Trophoblast cell (in vitro differentiated cells and primary cell): ENCODE measurements at places on chromosomes 12 and 14.

DNA sequence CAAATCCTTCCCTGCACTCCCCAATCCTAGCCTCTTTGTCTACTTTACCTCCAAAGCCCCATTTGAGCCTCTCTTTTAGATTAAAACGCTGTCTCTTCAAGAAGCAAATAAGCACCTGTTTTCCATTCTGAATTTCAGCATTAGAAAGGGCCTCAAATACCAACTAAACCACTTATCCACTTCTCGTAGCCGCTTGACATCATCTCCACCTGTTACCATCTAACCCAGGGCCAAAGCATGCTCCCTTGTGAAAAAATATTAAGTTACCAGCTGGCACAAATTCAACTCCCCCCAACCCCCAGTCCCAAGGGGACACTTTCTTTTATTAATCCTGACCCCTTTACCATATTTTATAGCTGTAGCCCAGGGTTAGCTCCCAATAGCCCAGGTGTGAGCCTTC is 43.1 kb downstream of the GPHB5 start:
- H3K4me3 ChIP-seq: no peak overlapping the region
- H3K4me1 ChIP-seq: no peaks in the 10 kb centered on the region
- DNase-seq: no peak
- no peak overlapping the region for H3K27ac ChIP-seq
- H3K36me3 ChIP-seq: no peaks in the 10 kb centered on the region

GRCh38 chr14:77516126-77516525 is 17.5 kb upstream of the ISM2 start:
- DNase-seq: no peak
- H3K4me1 ChIP-seq: peaks cover 3% of the 10 kb centered on the region
- no peak overlapping the region for H3K4me3 ChIP-seq
- no peak overlapping the region for H3K27ac ChIP-seq
- H3K36me3 ChIP-seq: peaks cover 16% of the 10 kb centered on the region

GRCh38 chr14:57060276-57060955 is 208.3 kb downstream of the EXOC5 start:
- H3K4me3 ChIP-seq: no peak overlapping the region
- no peaks in the 10 kb centered on the region for H3K4me1 ChIP-seq
- H3K36me3 ChIP-seq: no peaks in the 10 kb centered on the region
- H3K27me3 ChIP-seq: no peaks in the 10 kb centered on the region
- no peak for DNase-seq

DNA sequence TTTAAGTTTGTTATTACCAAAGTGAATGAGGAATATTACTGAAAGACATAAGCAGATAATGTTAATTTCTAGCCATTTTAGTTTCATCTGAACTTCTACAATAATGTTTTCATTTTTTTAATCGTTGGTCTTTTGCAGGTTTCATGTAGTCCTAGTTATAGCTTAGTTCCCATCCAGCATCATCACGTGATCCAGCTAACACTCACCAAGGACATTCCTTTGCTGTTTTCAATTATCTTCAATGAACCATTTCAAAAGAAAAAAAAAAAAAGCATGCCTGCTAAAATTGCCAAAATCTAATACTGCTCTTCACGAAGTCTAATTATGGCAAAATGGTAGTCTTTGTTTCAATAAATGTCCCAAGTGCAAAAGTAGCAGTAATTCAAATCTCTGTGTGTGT is 187.7 kb upstream of the ATXN7L3B start:
- DNase-seq: no peak
- H3K4me1 ChIP-seq: no peaks in the 10 kb centered on the region
- no peak overlapping the region for H3K27ac ChIP-seq
- H3K27me3 ChIP-seq: no peaks in the 10 kb centered on the region
- H3K4me3 ChIP-seq: no peak overlapping the region
- no peaks in the 10 kb centered on the region for H3K36me3 ChIP-seq

GRCh38 chr12:6567112-6567670 is 900 bp downstream of the NOP2 start:
- H3K36me3 ChIP-seq: peaks cover 47% of the 10 kb centered on the region
- peaks cover 2% of the 10 kb centered on the region for H3K4me1 ChIP-seq
- no peak for DNase-seq
- no peak overlapping the region for H3K27ac ChIP-seq

- no peaks in the 10 kb centered on the region for H3K27me3 ChIP-seq
- no peak for DNase-seq
- H3K27ac ChIP-seq: no peak overlapping the region
These were observed 168.0 kb upstream of the RTL1 start for GRCh38 chr14:101071493-101071906.

GRCh38 chr14:95679148-95679815 is 6.9 kb upstream of the TCL1B start:
- H3K36me3 ChIP-seq: no peaks in the 10 kb centered on the region
- peaks cover 2% of the 10 kb centered on the region for H3K4me1 ChIP-seq
- H3K27ac ChIP-seq: peak overlapping the region; percentile 51
- no peak overlapping the region for H3K4me3 ChIP-seq

DNA sequence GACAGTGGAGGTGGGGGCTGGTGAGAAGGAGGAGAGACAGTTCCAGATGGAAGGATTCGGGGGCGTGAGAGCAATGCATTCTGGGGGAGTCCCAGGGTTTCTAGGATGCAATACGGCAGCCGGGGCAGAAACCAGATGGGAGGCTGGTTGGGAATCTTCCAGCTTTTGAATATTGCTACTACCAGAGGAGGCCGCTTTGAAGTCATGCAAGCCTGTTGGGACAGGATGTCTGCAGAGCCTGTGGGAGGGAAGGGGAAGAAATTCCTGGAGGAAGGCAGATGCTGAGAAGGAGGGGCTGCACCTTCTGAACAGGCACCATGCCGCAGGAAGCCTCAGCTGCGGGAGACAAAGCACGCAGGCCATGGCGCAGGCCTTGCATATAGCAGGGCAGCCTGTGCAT is 105.4 kb downstream of the APAF1 start:
- no peak overlapping the region for H3K27ac ChIP-seq
- DNase-seq: no peak
- no peaks in the 10 kb centered on the region for H3K36me3 ChIP-seq
- H3K4me1 ChIP-seq: peaks cover 2% of the 10 kb centered on the region

- no peak overlapping the region for H3K4me3 ChIP-seq
- no peak for DNase-seq
- H3K4me1 ChIP-seq: no peaks in the 10 kb centered on the region
- H3K36me3 ChIP-seq: peaks cover 9% of the 10 kb centered on the region
- H3K27ac ChIP-seq: no peak overlapping the region
These were observed 39.5 kb upstream of the TOMM20L start for GRCh38 chr14:58356268-58356667.

DNA sequence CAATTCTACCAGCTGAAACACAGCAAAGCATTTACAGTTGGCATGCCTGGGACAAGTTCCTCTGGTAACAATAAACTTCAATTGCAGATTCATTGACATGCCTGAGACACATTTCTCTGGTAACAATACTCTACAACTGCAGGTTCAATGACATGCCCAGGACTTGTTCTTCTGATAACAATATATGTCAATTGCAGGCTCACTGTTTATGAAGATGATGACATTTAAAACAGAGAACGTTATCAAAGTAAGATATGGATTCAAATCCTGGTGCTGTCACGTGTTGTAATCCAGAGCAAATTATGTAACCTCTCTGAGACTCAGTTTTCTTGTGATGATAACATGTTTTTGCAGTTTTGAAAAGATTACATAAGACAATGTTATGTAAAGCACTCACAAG is 20.5 kb downstream of the KITLG start:
- no peaks in the 10 kb centered on the region for H3K4me1 ChIP-seq
- H3K4me3 ChIP-seq: no peak overlapping the region
- no peak for DNase-seq

- no peaks in the 10 kb centered on the region for H3K27me3 ChIP-seq
- no peak overlapping the region for H3K27ac ChIP-seq
- H3K4me1 ChIP-seq: peaks cover 8% of the 10 kb centered on the region
- no peak overlapping the region for H3K4me3 ChIP-seq
- DNase-seq: no peak
These were observed 125.0 kb upstream of the ATP2B1 start for GRCh38 chr12:89833337-89834252.

DNA sequence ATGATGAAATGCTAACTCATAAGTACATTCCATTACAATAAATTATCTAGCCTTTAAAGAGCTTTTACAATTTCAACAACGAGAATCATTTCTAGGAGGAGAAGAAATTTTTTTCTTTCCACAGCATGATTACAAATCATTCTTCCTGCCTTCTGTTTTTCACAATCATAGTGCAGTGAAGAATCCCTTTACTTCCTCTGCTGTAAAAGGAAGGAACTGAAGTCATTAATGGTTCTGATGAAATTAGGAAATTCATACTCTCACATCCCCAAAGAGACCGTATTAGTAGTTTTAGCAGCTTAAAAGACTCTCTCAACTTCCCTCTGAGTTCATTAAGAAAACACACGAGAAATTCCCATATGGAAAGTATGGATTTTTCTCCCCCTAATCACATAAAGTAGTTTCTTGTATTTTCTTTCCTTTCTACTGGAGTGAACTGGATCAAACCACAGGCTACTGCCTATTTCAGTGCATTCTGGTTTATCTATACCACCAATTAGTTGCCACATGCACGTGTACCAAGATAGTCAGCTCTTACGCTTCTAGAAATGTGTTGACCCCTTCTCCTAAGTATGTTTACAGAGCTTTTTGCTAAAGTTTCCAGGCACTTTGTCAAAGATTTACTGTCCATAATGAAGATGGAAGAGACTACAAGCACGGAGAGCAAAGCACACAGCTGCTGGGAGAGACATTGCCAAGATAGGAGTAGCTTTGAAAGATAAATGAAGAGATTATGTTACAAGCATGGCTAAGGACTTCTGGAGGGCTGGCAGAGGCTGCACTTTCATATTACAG is 58.9 kb upstream of the KITLG start:
- H3K27me3 ChIP-seq: no peaks in the 10 kb centered on the region
- H3K27ac ChIP-seq: no peak overlapping the region
- no peak overlapping the region for H3K4me3 ChIP-seq
- H3K36me3 ChIP-seq: no peaks in the 10 kb centered on the region

GRCh38 chr14:88270776-88271175 is 52.3 kb downstream of the KCNK10 start:
- H3K36me3 ChIP-seq: no peaks in the 10 kb centered on the region
- DNase-seq: no peak
- no peak overlapping the region for H3K4me3 ChIP-seq
- H3K4me1 ChIP-seq: no peaks in the 10 kb centered on the region
- no peaks in the 10 kb centered on the region for H3K27me3 ChIP-seq
- no peak overlapping the region for H3K27ac ChIP-seq

DNA sequence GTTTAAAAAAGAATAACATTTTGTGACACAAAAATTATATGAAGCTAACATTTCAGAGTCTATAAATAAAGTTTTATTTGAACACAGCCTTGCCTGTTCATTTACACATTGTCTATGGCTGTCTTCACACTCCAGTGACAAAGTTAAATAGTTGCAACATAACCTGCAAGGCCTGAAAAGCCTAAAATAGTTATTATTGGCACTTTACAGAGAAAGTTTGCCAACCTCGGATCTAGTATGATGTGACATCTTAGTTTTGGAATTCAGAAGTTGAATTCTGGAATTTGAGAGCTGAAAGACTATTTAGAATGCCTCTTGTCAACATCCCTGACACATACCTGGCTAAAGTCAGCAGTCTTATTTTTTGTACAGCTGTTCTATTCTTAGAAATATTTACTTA is 68.3 kb downstream of the DYRK2 start:
- peak overlapping the region; percentile 71 for H3K27ac ChIP-seq
- no peaks in the 10 kb centered on the region for H3K27me3 ChIP-seq

GRCh38 chr12:56488041-56488955 is at the start of gene GLS2:
Gene GLS2 (minus strand): TSS chr12:56488161. CDS start chr12:56488118, 43 bp downstream.
- peak; percentile 55 for DNase-seq
- H3K36me3 ChIP-seq: no peaks in the 10 kb centered on the region

GRCh38 chr14:55381040-55381439 is 30.6 kb downstream of the ATG14 start:
- H3K27ac ChIP-seq: no peak overlapping the region
- H3K4me3 ChIP-seq: no peak overlapping the region
- H3K4me1 ChIP-seq: peaks cover 3% of the 10 kb centered on the region

DNA sequence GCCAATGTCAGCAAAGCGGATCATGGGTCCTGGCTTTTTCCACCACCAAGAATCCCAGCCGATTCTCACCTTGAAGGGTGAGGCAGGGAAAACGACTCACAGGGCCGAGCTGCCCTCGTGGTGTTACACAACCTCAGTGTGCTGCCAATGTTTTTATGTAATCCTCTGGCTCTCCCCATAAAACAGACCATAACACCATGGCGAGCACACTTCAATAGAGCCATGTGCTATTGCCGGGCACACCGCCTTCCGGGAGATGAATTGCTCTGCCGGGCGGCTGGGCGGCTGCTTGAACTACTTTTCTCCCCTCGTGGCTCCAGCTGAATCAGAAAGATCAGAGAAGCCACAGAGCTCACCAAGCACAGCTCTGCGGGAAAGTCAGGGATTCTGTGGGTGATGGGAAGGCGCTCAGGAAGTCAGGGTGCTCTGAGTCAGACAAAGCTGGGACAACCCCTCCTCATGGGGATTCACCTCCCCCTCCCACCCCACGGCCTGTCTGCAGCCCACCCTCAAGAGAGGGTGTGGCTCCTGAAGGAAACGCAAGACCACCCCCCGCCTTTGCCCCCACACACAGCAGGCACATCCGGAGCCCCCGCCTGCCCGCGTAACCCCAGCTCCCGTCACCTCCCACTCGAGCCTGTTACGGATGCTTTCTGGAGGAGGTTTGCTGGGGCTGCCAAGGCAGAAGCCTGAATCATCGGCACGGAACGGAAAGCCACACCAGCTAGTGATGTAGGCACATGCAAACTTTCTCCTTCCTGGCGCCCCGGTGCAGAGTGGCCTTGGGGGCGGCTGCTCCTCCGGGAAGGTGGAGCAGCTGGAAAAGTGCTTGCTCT is 1.8 kb downstream of the GALNT9 start:
- H3K4me1 ChIP-seq: no peaks in the 10 kb centered on the region
- H3K4me3 ChIP-seq: no peak overlapping the region
- DNase-seq: no peak
- H3K27ac ChIP-seq: no peak overlapping the region
- no peaks in the 10 kb centered on the region for H3K36me3 ChIP-seq
- peaks cover 29% of the 10 kb centered on the region for H3K27me3 ChIP-seq

DNA sequence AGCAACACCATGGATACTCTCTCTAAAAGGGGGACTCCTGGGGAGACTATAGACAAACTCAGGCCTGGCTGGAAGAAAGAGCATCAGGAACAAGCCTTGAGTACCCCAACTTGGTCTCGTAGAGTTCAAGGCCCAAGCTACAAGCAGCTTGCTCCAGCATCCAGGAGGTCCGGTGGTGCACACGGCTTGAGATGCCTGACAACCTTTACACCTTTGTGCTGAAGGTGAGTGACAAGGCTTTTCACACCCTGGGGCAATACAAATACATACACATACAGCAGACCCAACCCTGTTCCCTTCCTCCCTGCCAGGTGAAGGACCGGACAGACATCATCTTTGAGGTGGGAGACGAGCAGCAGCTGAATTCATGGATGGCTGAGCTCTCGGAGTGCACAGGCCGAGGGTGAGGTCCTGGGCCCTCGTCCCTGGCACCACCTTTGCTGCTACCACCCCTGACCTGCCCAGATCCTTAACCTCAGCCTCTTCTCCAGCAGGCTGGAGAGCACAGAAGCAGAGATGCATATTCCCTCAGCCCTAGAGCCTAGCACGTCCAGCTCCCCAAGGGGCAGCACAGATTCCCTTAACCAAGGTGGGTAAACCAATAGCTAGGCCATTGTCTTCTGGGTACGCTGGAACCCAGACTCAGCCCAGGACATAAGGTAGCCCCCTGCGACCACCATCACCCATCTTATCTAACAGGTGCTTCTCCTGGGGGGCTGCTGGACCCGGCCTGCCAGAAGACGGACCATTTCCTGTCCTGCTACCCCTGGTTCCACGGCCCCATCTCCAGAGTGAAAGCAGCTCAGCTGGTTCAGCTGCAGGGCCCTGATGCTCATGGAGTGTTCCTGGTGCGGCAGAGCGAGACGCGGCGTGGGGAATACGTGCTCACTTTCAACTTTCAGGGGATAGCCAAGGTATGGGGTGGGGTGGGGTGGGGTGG is 41.2 kb downstream of the SH2B3 start:
- H3K4me3 ChIP-seq: no peak overlapping the region
- peaks cover 28% of the 10 kb centered on the region for H3K4me1 ChIP-seq
- no peak for DNase-seq
- H3K27ac ChIP-seq: no peak overlapping the region
- peaks cover 43% of the 10 kb centered on the region for H3K36me3 ChIP-seq
